ENCODE measurements at places on chromosomes 2 and 18.

GRCh38 chr2:128607911-128608506, 289.3 kb upstream of the HS6ST1 start:
- no peak for DNase-seq

- DNase-seq, result no peak
Measured at GRCh38 chr18:59272221-59272888, 899 bp downstream of the RAX start.

DNA sequence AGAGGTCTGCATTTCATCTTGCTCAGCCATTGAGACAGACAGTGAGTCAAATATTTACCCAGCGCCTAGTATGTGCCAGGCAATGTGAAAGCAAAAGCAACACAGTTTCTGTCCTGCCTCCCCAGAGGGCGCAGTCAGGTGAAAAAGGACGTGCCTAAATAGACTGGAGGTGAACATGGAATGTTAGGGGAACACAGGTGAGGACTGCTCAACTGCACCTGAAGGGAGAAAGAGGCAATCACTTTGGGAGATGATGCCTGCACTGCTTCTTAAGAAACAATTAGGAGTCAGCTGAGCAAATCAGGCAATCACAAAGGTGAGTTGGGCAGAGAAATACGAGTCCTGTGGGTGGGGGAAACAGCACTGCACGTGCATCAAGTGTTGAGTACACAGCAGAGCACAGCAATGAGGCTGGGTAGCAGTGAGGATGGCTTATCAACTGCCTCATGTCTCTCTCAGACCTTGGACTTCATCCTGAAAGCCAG, 218.3 kb upstream of the SMAD7 start:
- DNase-seq, result peak; percentile 46

DNA sequence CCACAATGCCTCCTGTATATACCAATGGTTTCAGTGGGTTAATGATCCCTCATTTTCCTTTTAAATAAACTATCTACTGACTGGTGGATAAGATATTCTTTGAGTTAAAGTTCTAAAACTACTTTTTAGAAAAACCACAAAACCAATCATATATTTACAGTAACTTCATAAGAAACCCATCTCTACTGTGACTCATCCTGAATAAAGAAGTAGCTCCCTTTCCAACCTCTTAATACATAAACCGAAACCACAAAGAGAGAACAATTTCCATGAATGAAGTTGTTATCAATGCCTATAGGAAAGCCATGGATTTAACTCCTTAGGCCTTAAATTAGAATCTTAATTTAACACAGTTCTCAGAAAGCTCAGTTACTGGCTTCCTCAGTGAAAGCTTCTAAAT, 227.0 kb upstream of the SMAD7 start:
- no peak for DNase-seq

DNA sequence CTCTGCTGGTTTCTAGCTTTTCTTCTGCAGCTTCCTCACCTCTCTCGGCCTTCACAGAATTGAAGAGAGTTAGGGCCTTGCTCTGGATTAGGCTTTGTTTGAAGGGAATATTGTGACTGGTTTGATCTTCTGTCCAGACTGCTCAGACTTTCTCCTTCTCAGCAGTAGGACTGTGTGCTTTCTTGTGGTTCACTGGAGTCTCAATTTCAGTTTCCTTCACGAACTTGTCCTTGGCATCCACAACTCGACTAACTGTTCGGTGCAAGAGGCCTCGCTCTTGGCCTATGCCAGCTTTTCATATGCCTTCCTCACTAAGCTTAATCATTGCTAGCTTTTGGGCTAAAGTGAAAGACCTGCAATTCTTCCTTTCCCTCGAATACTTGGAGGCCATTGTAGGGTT, 18.9 kb upstream of the SALL3 start:
- no peak for DNase-seq

DNA sequence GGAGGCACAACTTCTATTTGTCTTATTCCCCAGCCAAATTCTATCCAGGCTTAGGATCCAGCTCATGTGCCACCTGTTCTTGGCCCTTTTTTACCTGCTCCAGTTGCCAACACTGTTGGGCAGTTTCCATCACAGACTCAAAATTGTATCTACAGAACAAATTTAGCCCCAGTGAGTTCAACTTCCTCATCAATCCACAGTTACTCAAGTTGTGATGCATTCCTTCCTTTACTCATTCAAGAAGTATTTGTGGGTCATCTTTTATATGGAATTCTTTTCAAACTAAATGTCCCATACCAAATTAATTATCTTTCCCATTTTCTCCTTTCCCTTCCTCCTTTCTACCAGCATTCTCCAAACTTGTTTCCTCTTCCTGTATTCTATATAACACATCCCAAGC, 12.7 kb upstream of the DDX18 start:
- DNase-seq, result no peak

- DNase-seq, result no peak
Measured at GRCh38 chr2:100940766-100941645, 61.1 kb upstream of the RPL31 start.

GRCh38 chr2:203688798-203689197, 17.6 kb upstream of the CD28 start:
- DNase-seq, result no peak

DNA sequence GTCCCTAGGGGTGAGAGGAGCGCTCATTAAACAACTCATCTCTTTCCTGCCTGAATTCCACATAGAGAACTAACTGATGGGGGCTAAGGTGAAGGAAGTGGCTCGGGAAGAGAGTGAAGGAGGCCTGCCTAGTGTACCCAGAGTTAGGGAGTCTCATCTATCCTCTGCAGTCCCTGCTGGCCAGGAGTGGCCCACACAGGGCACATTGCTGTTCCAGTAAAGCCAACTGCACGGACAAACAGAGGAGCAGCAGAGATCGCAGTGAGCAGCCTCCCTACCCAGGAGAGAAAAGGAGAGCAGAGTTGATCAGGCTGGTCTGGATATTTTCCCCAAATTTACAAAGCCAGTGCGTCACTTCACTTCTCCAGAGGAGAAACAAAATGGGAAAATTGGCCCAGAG, 16.9 kb upstream of the FN1 start:
- DNase-seq, result no peak

GRCh38 chr2:55140316-55141219, 90.3 kb upstream of the RTN4 start:
- no peak for DNase-seq

DNA sequence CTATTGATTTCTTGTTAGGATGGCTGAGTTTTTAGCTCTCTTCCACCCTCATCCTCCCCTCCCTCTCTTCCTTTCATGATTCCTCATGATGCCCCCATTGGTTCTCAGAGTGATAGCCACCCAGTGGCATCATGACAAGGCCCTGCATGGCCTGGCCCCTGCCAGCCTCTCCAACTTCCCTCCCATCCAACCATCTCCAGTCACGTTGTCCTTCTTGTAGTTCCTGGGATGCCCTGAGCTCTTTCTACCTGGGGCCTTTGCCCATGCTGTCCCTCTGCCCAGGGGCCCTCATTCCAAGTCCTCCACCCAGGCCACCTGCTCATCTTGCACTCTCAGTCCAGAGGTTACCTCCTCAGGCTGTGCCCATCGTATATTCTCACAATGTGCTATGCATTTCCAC, 247.5 kb downstream of the TFCP2L1 start:
- DNase-seq, result no peak

DNA sequence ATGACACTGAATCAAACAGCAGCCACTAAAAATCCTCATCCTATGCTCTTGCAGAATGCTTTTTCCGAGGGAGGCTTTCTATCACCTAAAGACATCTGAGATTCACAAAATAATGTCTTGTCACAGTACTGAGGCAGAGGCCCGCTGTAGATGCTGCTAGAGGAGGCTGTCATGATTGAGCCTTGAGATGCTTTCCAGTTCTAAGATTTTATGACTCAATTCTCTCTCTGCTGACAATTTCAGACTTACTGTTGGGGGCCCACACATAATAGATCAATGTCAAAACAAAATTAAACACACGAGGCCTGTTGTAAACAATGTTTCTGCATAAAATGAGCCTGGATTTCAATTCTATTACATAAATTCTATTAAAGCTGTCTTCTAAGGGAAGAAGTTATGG, 132.7 kb upstream of the ARL4C start:
- DNase-seq, result no peak

- DNase-seq, result no peak
Measured at GRCh38 chr2:154207288-154208047, 335.7 kb downstream of the GALNT13 start.

DNA sequence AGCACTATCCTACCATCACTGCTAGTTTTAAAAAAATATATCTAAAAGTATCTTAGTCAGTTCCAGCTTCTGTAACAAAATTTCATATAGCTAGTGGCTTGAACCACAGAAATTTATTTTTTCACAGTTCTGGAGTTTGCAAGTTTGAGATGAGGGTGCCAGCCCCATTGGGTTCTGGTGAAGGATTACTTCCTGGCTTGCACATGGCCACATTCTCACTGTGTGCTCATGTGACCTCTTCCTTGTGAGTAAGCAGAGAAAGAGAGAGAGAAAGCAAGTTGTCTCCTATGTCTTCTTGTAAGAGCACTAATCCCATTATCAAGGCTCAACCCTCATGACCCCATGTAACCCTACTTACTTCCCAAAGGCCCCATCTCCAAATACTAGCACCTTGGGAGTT, 158.9 kb downstream of the DOK6 start:
- DNase-seq, result no peak

- no peak for DNase-seq
Measured at GRCh38 chr2:71833855-71834560, 313.7 kb downstream of the CYP26B1 start.

- peak; percentile 57 for DNase-seq
Measured at GRCh38 chr2:206693399-206694137, 24.6 kb downstream of the DYTN start.

DNA sequence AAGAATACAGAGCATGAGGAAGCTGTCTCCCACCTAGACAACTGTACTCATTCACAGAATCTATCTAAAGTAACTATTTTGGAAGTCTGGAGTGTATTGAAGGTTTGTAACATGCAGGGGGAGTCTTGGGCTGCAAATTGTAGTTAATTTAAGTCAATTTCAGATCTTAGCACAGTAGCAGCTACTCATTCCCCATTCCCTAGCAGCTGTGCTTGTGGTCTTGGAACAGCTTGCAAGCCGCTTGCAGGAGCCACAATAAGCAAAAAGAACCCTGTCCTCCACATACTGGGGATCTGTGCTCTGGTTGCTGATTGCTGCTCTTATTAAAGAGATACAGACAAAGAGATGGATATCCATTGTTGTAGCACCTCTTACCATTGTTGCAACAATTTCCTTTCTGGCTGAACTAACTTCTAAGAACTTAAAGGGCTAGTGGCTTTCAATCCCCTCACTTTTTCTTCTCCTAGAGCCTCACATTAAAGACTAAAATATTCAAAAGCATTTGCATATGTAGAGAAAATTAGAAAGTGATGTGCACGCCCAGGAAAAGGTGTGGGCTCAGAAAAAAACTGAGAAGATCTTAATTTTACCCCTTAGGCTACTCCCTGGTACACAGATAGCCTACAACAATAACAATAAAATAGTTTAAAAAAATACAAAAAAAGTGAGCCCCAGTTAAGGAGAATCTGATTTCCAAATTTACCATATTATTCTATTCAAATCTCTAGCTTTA, 1775.1 kb upstream of the PIK3C3 start:
- DNase-seq, result no peak

DNA sequence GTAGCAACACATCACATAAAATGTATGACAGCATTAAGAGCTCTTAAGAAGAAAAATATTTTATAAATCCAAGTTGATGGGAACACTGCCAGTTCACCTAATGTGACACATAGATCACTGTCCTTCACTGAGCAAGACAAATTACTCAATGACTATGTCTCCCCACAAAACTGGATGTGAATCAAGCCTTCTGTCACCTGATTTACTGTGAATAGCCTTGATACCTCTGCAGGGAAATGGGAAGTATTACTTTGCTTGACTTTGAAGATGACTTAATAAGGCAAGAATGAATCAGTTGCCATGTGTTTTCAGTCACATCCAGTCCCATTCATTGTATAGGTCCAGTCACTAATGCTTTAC, 94.6 kb downstream of the NYAP2 start:
- DNase-seq, result no peak

- DNase-seq, result no peak
Measured at GRCh38 chr2:238138331-238139195, at the start of gene KLHL30. Gene KLHL30, plus strand, starts transcription at chr2:238138668. Its CDS starts 2,087 bp downstream, at chr2:238140755.

DNA sequence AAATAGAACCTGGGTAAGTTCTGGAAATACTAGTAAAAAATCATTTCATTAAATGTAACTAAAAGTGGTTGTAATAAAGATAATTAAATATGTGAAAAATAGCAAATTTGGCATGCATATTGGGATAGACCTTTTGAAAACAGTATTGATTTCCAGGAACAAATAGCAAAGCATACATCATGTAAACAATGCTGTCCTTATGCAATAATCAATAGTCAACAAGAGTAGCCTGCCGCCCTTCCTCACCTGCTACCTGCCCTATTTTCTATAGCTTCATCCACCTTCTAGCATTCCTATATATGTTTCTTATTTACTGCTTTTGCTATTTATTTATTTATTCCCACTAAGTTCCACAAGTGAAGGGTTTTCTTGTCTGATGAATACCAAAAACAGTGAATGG, 35.1 kb upstream of the KYNU start:
- DNase-seq, result no peak

DNA sequence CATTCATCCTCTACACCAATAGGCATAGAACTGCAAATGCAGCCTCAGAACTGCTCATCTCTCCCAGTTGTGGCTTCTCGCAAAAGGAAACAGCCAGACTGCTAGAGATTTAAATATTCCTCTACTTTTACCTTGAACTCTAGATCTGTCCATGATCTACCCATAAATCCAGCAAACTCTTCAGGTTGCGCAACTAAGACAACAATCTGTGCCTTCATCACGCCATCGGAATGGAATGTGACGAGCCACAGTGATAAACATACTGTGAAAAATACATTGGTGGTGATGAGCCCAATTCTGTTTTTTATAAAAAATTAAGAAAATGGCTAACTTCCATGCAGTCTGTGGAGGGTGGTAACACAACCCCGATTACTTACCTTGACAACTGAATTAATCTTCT, 626.7 kb downstream of the LRRTM4 start:
- no peak for DNase-seq

- no peak for DNase-seq
Measured at GRCh38 chr2:151640087-151640486, 94.2 kb downstream of the NEB start.

GRCh38 chr18:39481281-39481680, 1915.7 kb upstream of the CELF4 start:
- DNase-seq, result no peak
